ENCODE measurements at places on chromosomes 4 and X.

GRCh38 chr4:61356696-61357095, 156.6 kb downstream of the ADGRL3 start:
- DNase-seq = no peak

- DNase-seq = no peak
Observed at GRCh38 chr4:60039908-60040307, 1160.2 kb upstream of the ADGRL3 start.

GRCh38 chr4:142776026-142776425, 70.1 kb downstream of the INPP4B start:
- DNase-seq = no peak

DNA sequence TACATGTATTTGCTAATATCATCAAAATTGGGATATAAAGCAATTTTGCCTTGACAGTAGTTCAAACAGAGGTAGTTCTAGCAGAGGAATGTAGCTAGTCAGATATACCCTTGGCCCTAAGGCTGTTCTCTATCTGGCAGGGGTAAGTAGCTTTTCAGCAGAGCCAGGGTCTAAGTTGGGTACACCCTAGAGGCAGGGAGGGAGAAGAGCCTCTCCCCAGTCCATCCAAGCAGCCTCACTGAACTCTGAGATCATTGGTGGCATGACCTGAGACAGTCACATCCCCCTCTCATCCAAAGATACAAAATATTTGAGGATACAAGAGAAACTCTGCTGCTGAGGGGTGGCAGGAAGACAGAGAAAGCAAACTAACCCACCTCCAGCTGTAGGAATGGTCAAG, 343.7 kb downstream of the DHX15 start:
- DNase-seq = no peak

- no peak for DNase-seq
Observed at GRCh38 chr4:17704020-17704650, 77.3 kb downstream of the FAM184B start.

- no peak for DNase-seq
Observed at GRCh38 chr4:19178835-19179234, 1072.9 kb upstream of the SLIT2 start.

DNA sequence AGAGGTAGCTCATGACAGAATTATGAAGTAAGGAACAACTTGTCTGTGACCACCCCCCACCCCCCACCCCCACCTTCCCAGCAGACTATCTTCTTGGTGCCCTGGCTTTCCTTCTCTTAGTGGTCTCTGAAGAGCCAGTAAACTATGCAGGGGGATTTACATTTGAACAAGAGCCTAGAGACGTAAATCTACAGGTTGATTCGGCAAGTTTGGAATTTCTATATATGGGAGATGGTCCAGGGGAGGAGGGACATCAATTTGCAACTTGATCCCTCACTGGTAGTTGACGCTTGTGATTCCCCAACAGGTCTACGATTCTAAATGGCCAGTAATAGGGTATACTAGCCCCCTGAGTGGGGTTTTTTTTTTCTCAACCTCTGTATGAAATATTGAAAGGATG, 36.7 kb downstream of the IL13RA1 start:
- no peak for DNase-seq

DNA sequence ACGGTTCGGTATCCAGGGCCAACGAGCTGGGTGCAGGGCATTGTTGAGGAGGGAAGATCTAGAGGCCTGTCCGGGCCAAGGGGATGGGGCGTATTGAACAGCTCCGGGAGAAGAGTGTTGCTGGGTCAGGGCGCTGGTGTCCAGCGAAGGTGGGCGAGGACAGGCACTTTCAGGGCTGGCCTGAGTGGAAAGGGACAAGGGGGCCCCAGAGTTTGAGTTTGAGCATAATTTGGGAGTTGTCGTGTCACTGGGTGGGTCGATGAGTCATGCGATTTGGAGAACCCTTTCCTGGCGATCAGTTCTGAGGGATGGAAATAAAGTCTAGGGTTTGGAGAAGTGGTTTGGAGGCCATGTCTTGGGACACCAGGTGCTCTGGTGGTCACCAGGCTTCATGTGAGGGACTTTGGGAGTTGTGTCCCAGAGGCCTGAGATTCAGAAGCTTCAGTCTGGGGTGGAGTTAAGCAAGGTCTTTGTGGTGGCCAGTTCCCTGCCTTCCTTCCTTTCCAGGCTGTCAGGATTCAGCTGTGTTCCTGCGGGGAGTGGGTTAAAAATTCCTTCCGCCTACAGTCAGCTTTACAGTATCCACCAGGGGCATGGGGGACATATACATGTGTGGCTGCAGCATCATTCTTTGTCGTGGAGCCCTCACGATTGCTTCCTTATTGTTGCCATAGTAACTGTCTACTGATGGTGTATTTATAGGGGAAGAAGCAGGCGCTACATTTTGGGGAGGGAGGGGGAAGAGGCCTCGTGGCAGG, 504 bp downstream of the PRRG3 start:
- no peak for DNase-seq

GRCh38 chr4:47798165-47798564, 39.7 kb downstream of the CORIN start:
- no peak for DNase-seq

DNA sequence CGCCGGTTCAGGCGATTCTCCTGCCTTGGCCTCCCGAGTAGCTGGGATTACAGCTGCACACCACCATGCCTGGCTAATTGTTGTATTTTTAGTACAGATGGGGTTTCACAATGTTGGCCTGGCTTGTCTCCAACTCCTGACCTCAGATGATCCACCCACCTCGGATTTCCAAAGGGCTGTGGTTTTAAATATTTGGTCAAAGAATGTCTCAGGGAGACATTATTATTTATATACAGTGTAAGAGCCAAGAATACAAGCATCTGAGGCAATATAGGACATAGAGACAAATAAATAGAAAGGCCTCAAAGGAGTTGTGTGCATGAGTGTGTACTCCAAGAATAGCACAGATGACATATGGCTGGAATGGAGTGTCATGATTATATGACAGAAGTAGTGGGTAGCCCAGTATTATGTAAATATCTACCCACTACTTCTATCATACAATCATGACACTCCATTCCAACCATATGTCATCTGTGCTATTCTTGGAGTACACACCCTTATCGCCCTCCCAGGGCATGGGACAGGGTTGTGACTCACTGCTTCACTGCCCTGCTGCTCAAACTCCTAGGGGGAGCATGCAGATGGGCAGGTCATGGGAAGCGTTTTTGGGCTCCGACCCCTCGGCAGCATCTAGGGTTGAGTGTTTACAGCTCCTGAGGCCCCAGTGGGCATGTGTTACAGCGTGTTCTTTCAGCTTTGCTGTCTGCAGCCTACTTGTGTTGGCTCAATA, 1649.8 kb upstream of the PCDH10 start:
- peak; percentile 44 for DNase-seq

- no peak for DNase-seq
Observed at GRCh38 chrX:40719731-40720130, 15.6 kb downstream of the MED14 start.

DNA sequence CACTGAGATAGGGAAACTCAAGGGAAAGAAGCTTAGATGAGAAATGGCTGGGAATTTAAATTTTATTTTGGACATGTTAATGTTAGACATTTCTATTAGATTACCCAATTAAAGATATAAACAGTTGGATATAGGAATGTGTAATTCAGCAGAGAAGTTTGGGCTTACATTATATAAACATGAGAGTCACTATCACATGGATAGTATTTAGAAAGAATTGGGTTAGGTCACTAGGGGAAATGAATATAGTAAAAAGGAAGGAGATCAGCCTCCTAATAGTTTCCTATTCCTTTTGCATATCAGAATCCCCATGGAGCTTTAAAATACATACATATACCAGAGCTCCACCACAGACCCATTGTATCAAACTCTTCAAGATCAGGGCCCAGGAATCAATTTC, 19.6 kb upstream of the CXCL5 start:
- no peak for DNase-seq

DNA sequence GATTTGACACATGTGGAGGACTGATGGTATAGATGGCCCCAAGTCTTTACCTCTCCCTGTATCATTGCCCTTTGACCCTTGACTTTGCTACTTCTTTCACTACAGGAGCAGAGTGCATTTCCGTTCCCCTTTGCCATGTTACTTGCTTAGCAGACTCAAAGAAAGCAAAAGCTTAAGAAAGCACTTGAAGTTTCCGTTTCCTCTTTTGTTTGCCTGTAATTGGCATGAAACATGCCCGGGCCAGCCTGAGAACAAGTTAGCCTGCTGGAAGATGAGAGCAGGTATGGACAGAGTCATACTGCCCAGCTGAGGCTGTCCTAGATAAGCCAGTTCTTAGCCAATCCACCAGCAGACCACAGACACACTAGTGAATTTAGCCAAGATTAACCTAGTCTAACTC, 206.0 kb downstream of the BCOR start:
- no peak for DNase-seq

DNA sequence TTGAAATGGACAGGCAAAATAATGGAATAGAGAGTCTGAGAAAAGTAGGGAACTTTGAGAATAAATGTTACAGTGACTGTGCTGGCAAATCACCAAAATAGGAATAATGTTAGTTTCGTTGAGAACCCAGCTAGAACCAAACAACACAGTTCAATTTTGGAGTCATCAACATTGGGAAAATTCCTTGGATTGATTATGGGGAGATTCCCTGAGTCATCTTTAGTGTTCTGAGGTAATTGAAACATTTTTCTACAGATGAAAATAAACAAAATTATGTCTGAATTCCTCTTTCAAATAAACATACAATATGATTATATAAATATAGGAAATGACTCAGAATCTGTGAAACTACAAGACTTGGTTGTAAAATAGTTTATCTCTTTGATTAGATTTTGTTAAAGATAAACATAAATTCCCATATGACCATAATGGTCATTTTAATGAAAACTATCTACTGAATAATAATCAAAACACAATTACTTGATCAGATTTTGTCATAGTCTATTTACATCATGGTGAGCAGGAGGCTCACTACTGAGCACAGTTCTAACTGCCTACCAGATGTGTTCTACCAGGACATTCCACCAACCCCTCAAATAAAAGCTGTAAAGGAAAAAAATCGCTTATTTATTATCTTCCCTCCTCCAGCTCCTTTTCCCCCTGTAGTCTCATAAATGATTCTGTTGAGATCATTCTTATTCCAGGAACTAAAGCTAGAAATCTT, 51.4 kb upstream of the GABRA2 start:
- no peak for DNase-seq

DNA sequence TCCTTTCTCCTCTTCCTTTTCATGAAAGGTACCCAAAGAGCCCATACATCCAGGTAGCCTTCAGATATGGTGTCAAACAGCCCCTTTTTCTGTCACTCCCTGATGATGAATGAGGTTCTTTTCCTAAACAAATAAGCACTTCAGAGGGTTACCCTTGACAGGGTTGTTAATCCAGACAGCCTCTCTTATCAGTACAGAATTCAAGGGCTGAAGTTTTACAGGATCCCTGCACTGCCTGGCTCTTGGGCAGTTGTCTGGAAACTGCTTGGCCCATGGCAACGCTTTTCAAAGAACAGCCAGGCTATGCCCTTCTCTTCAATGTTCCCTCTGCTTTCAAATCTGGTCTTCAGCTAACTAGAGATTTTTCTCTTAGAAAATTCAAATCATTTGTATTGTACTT, 352.6 kb upstream of the FAM241A start:
- no peak for DNase-seq

GRCh38 chr4:8532245-8532781, 47.9 kb upstream of the GPR78 start:
- DNase-seq = no peak

GRCh38 chrX:142663330-142664095, 362.2 kb upstream of the SPANXN4 start:
- no peak for DNase-seq

DNA sequence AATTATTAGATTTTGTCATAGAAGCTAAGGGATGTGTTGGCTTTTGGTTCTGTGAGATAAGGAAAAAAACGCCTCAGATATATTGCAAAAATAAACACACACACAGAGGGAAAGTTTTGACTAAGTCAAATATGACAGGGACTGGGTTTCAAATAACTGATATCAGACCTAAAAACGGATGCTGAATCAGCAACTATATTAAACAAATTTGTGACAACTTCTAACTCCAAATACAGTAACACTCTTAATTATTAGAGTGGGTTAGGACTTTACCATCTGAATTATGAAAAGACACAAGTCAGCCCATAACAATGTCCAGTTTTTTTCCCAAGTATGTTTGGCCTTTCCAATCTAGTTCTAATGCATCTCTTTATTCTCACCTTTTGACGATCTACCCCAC, 2693.1 kb downstream of the ARAP2 start:
- DNase-seq = no peak

DNA sequence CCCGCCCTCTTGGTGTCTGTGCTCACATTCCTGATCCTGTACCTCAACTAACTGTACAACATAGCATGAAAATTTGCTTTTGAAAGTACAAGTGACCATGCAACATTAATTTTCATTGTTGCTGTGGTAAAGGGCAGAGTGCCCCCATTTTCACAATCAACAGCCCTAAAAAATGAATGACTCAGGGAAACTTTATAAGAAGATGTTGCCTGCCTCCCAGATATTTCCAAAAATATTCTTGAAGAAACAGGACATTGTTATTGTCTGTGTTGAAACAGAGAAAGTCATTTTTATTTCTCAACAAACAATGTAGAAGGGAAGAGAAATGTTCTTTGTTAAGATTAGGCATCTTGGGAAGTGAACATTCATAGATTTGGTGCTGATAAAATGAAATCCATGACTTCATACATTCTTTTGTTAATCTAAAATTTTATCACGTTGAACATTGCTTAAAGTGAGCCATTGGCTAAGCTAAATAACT, 113.9 kb upstream of the ANXA3 start:
- peak; percentile 3 for DNase-seq

- DNase-seq = peak; percentile 21
Observed at GRCh38 chrX:2498781-2499302, 1.9 kb downstream of the DHRSX start.

DNA sequence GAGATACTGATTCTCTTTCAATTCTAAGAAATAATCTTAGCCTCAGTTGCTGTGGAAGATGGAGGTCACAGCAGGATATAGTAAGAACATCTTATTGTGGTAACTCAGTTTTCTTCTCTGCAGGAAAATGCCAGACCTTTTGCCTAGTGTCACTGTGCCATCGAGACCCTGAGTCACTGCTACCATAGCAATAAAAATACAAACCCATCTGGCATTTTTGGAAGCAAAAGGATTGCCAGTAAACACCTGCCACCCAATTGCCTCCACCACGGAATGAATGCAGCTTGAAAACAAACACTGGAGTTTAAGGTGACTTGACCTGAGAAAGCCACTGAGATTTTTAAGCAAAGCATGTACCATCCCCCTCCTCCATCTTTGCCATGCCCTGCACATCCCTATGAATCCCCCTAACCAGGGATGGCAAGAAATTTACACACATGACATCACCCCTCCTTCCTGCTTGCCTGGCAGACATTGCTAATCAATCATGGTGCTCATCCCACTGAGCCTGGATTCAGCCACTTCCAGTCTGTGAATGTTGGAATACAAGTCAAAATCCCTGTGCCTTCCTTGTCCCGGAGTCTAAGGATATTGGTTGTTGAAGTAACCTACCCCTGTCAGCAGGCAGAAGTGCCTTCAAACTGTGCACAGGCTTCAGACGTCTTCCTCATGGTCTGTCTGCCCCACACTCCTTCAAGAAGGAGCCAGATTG, 59.6 kb upstream of the MAMLD1 start:
- no peak for DNase-seq

- peak; percentile 96 for DNase-seq
Observed at GRCh38 chr4:48331577-48332330, 9.6 kb upstream of the SLAIN2 start.
